ENCODE measurements at places on chromosomes 7 and 10.

GRCh38 chr7:132352800-132353199 lies 223.5 kb downstream of the PLXNA4 start:
- DNase-seq: no peak

GRCh38 chr7:131336956-131337355 lies 9.3 kb downstream of the MKLN1 start:
- DNase-seq: no peak

GRCh38 chr10:36802490-36803153 lies 322.8 kb upstream of the ANKRD30A start:
- DNase-seq: no peak

DNA sequence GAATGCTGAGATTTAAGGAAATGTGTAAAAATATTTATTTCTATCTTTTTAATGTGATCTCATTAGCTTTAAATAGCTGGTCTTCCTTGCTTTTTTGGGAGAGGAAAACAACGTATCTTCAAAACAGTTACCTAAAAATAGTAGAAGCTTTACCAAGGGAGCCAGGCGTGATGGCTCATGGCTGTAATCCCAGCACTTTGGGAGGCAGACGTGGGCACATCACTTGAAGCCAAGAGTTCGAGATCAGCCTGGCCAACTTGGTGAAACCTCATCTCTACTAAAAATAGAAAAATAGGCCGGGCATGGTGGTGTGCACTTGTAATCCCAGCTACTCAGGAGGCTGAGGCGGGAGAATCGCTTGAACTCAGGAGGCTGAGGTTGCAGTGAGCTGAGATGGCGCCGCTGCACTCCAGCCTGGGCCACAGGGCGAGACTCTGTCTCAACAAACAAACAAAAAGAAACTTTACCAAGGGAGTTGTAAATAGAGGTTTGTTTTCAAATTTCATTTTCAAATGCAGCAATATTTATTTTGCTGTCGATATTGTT lies 48.4 kb upstream of the ITGB1 start:
- no peak for DNase-seq

DNA sequence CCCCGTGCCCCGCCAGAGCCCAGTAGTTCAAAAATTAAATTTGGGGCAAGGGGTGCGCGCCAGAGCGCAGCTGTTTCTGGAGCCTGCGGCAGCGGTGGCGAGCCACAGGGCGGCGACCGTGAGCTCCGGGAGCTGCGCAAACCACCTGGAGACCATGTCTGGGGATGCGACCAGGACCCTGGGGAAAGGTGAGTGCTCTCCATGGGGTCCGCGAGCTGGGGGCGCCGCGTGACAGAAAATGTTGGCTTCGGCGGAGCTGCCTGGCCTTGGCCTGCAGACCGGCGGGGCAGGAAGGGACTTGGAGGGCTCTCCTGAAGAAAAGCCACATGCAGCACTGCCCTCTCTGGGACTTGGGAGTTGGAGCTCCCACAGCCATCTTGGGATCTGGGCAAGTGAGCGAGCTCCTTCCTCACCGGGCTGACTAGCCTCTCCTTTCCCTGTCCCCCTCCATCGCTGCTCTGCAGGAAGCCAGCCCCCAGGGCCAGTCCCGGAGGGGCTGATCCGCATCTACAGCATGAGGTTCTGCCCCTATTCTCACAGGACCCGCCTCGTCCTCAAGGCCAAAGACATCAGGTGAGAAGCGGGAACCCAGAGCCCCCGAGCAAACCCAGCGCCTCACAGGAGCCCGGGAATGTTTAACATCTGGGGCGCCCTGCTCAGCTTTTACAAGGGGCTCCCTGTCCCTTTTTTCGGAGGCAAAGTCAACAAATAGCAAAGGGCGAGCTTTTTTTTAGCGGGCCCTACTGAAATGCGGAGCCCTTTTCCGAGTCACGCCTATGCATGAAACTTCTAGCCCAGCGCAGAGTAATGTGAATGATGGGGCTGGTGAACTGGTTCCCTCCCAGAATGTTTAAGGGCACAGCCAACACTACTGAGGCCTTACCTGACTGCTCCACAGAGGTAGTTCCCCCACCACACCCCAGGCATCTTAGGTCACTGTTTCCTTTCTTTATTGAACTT lies 6.1 kb downstream of the GSTO2 start:
- no peak for DNase-seq

DNA sequence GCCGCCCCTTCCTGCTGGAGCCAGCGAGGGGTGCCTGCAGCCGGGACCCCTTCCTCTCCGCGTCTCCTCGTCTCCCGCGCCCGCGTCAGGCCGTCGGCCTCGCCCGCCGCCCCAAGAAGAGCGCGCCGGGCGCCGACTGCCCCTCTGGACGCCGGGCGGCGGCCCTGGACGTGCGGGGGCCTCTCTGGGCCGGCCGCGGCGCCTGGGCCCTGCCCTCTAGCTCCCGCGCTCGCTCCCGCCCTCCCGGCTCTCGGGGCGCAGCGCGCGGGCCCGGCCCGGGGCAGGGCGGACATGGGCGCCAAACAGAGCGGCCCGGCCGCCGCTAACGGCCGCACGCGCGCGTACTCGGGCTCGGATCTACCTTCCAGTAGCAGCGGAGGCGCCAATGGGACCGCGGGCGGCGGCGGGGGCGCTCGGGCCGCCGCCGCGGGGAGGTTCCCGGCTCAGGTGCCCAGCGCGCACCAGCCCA lies 704 bp downstream of the ZNRF2 start:
- no peak for DNase-seq

Measured in stimulated activated CD8-positive, alpha-beta memory T cell treated with anti-CD3 and anti-CD28 coated beads, Interleukin-15, amount 100 ng/mL, for 4 hours (primary cell).